ENCODE measurements at places on chromosomes 11 and 22. TPM values are rescaled to one million over a fixed set of nuclear protein-coding genes. Genes with fewer than 3 reads are reported as not detected.

MAP4K2 gene
- polyA plus RNA-seq: 39.5 TPM

SMTNL1 gene
- polyA plus RNA-seq: 0.21 TPM

CELF1 gene
- polyA plus RNA-seq: 61.2 TPM

SCGB1A1 gene
- polyA plus RNA-seq: not detected

CSF2RB gene
- 7.3 TPM for polyA plus RNA-seq

RCOR2 gene
- not detected for polyA plus RNA-seq

PPP1CA gene
- polyA plus RNA-seq: 762 TPM

OR5AR1 gene
- polyA plus RNA-seq: not detected

OR8U1 gene
- not detected for polyA plus RNA-seq

RAB36 gene
- polyA plus RNA-seq: not detected

HOATZ gene
- polyA plus RNA-seq: not detected

RCN1 gene
- 6.1 TPM for polyA plus RNA-seq

UPK3A gene
- polyA plus RNA-seq: not detected

KIF18A gene
- 1.6 TPM for polyA plus RNA-seq

OR10A2 gene
- polyA plus RNA-seq: not detected

TPH1 gene
- 0.26 TPM for polyA plus RNA-seq

TRIM49 gene
- not detected for polyA plus RNA-seq

SNX32 gene
- polyA plus RNA-seq: 0.32 TPM

ZDHHC13 gene
- polyA plus RNA-seq: 14.7 TPM

MMP20 gene
- not detected for polyA plus RNA-seq

ASRGL1 gene
- not detected for polyA plus RNA-seq

SART1 gene
- polyA plus RNA-seq: 18.0 TPM

OR8G5 gene
- polyA plus RNA-seq: not detected

C11orf86 gene
- polyA plus RNA-seq: not detected

KRTAP5-2 gene
- polyA plus RNA-seq: not detected

CNGA4 gene
- polyA plus RNA-seq: not detected

UBQLN3 gene
- not detected for polyA plus RNA-seq

OR9Q2 gene
- not detected for polyA plus RNA-seq

BEST1 gene
- polyA plus RNA-seq: 1.2 TPM

CDK2AP2 gene
- 135 TPM for polyA plus RNA-seq

ST14 gene
- polyA plus RNA-seq: not detected

TMA7B gene
- polyA plus RNA-seq: 0.91 TPM

CARD18 gene
- not detected for polyA plus RNA-seq

TSPAN32 gene
- 60.7 TPM for polyA plus RNA-seq

FAM111B gene
- 0.74 TPM for polyA plus RNA-seq

CCDC81 gene
- not detected for polyA plus RNA-seq

TNNT3 gene
- polyA plus RNA-seq: not detected

CLDN5 gene
- 0.84 TPM for polyA plus RNA-seq

CABP4 gene
- 0.96 TPM for polyA plus RNA-seq

GLYATL1 gene
- not detected for polyA plus RNA-seq

PHOX2A gene
- not detected for polyA plus RNA-seq

CHRM4 gene
- polyA plus RNA-seq: 0.15 TPM

NXPE2 gene
- polyA plus RNA-seq: not detected

RIMBP3B gene
- 0.47 TPM for polyA plus RNA-seq

LTO1 gene
- 17.2 TPM for polyA plus RNA-seq

CSTPP1 gene
- polyA plus RNA-seq: 15.5 TPM

RNF169 gene
- polyA plus RNA-seq: 1.4 TPM

All from CD4-positive, CD25-positive, alpha-beta regulatory T cell (primary cell).